GM12892 (cell line): ENCODE measurements at places on chromosomes 4 and X.

DNA sequence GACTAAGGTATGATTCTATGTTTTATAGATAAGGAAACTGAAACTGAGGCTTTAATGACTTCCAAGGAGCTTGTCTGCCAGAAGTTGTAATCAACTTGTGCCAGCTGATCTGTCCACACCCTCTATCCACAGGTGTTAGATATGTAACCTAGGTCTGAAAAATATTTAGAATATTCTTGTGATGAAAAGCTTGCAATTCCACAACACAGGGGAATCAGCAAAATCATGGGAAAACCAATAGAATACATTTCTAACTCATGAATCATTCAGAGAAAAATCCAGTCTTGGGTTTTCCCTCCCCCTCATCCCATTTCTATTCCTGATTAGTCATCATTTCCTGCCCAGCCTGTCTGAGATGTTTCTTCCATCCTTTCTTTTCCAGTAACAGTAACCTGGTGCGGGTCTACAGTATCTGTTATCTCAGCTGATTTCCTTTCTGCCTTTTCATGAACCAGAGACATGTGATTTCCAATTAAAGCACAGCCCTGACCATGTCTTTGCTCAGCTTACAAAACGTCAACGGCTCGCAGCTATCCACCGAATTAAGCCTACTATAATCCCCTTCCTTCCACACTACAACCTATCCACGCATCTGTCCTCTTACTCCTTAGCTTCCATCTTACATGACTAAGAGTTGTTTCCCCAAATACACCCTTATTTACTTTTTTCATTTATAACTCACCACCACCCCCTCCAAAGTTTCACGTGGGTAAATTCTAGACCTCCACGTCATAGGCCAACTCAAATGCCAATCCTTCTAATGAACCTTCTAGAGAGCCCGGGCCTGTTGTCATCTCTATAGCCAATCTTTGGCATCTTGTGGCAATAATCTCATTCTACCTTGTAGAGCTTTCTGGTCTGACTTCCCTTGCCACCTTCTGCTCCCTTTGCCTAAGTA lies 961 bp upstream of the NOCT start:
- DNase-seq = peak; percentile 23

DNA sequence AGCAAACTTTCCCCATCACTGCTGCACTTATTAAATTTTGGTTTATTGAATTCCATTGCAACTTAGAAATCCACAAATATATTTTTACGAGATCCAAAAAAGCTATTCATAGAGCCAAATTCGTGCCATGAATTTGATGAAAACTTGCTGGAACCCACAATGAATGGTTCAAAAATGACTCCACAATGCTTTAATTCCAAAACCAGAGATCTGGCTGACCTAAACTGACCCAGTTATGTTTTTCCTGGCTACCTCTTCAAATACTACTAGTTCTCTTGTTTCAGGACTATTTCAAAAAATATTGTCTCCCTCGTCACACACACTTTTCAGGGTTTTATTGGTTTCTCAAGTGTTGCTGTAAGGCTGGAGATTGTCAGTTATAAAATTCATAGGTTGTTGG lies 474.8 kb downstream of the PDGFC start:
- DNase-seq = no peak

- no peak for DNase-seq
Observed at GRCh38 chrX:125532411-125533089, 212.9 kb downstream of the TEX13C start.

GRCh38 chr4:13218326-13218958 lies 265.7 kb downstream of the RAB28 start:
- DNase-seq = no peak

GRCh38 chrX:97705936-97706335 lies 822.2 kb downstream of the RPA4 start:
- DNase-seq = no peak

DNA sequence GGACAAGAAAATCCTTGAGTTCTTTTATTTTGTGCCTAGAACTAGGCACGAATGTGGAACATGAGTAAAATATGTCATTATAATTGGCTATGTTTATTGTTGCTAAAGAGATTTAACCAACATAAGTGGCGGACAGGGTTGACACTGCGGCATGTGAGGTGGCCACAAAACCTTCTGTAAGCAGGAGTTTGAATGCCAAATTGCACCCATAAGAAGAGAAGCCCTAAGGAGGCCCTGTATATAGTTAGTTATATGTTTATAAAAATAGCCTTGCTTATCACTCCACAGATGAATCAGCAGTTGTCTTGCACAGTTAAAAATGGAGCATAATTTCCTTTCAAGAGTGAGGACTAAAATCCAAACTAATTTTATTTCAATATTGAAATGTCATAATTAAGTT lies 336.1 kb downstream of the GBA3 start:
- no peak for DNase-seq

DNA sequence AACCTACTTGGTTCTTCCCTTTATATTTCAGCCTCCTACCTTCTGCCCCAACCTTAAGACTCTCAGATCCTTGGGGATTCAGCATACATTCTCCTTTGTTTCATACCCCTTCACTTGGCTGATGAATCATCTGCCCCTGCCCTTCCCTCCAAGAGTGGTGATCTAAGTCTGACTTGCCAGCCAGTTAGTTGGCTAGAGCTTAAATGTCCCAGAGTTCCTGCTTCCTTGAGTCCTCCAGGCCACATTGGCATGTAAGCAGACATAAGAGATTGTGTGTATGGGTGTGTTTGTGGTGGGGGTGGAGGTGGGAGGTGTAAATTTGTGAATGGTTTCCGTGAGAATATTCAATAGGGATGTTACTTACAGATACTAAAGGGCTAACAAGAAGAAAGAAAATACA lies 3.7 kb upstream of the TEX13D start:
- DNase-seq = no peak

DNA sequence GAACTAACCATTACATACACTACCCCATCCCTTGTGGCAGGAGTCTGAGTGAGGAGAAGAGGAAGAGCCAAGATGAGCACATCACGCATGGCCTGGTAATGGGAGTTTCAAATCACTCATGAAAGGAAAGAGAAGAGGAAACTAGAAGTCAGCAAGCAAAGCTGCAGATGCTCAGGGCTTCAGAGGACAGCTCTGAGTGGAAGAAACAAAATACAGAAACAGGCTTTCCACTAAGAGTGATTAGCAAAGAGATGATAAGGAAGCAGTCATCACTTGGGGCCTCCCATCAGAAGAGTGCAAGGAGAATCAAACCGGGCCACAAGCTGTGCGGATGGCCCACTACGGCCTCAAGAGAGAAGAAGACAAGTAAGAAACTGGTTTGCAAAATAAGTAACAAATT lies 25.6 kb downstream of the KDR start:
- DNase-seq = no peak

GRCh38 chr4:1204286-1204827 lies 32.0 kb upstream of the SPON2 start:
- no peak for DNase-seq
